Hematopoietic multipotent progenitor cell treated with erythropoietin and hydrocortisone succinate and interleukin-3 and kit ligand, for 15 days (in vitro differentiated cells): ENCODE measurements at places on chromosomes 3 and 15.

- no peak for DNase-seq
These were observed 105.7 kb downstream of the TPRA1 start for GRCh38 chr3:127484601-127485388.

DNA sequence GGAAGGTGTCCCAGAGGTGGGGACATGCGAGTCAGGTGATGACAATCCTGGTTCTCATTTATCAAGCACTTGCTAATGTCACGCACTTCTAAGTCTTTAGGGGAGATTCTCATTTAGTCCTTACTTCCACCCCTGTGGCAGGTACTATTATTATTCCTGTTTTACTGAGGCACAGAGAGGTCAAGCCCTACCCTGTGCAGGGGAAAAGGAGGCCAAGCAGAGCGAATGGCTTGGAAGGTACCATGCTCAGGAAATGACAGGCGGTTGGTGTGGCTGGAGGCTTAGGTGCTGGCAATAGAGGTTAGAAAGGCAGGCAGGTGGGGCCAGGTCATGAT, 268.9 kb downstream of the UACA start:
- no peak for DNase-seq

- no peak for DNase-seq
These were observed 52.7 kb upstream of the CADM2 start for GRCh38 chr3:84906065-84906464.

DNA sequence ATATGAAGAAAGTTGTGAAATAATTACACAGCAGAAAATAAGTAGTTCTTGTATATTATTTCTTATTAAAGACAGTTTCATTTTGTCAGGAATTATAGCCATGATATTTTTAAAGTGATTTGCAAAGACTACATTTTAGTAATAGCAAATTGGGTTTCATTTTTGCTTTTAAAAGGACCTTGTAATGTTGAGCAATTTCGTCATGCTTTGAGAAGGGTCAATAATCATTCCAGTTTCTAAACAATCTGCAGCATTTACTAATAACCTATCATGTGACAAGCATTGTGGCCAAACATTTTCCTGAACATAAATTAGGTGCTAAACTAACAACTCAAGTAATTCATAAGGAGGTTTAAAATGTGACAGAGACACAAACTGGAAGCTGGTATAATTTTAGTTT, 214.4 kb upstream of the CBLB start:
- no peak for DNase-seq
